HCT116 (cell line): ENCODE measurements at places on chromosomes 6 and 20.

- no peak for DNase-seq
These were observed 2.1 kb downstream of the FKBP1A start for GRCh38 chr20:1390581-1391403.

DNA sequence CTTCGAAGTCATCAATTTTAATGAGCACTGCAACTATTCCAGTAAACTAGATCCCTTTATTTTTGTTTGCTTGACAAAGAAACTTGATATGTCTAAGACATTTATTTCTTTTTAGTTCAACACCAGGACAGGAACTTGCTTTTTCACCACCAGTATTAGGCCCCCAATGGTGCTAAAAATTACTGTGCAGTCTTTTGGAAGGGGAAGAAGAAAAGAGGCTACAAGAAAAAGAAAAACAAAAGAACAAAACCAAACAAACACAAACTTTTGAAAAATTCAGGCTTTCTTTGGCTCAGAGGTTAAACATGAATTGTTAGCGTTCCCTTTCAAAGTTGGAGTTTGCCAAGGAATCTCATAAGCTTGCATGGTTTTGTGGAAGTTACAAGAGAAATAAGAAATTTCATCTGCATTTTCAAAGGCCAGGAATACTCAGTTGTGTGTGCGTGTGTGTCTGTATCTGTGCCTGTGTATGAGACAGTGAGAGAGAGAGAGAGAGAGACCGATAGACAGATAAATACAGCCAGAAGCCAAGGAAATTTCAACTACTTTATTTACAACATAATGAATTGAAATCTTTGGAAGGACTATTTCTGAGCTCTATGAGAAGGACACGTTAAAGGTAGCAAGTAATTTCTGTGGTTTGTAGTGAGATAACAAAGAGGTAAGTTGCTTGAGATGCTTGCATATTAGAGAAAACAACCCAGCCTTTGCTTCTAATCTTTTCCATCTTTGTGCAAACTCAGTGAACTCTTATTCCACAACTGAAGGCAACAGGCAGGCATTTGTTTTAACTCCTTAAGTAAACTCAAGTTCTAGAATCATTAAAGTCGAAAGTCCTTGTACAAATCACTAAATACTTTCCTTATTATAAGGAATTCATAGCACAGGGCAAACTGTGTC is 171.0 kb upstream of the CITED2 start:
- DNase-seq: no peak

DNA sequence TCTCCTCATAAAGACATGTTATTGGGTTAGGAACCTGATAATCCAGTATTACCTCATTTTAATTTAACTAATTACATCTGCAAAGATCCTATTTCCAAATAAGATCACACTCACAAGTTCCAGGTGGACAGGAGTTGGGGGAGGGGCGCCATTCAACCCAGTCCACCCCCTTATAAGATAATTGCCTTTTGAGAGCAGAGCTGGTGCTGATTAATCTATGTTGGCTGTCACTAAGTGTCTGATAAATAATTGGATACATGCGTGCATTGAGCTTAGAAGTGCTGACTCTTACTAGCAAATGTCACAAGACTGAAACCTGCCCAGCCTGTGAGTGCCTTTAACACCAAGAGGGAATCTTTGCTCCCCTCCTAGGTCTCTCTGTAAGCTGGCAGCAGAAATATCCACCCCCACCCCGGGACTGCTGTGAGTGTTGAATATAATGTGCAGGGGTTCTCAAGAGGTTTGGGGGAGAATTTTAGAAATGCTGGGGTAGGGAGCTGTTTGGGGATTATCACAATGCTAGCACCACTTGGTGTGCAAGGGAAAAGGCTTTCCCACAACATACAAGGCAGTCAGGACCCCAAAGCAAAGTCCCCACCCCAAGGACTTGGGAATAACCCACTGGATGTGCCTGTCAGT is 87.5 kb downstream of the ANKRD60 start:
- no peak for DNase-seq

GRCh38 chr20:45823949-45824835 is 2.9 kb downstream of the TNNC2 start:
- DNase-seq: no peak

- DNase-seq: no peak
These were observed 10.3 kb upstream of the MAPK13 start for GRCh38 chr6:36120018-36120417.

DNA sequence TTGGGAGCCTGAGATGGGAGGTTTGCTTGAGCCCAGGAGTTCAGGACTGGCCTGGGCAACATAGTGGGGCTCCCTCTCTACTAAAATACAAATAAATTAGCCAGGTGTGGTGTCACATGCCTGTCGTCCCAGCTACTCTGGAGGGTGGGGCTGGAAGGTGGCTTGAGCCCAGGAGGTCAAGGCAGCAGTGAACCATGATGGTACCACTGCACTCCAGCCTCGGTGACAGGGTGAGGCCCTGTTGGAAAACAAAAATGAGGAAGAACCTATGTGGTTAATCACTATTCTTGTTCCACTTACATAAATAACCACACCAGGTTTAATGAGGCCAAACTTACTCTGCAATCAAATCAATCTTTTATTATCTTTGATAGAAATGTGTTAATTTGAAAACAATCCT is 5.4 kb downstream of the PPDPF start:
- DNase-seq: no peak

GRCh38 chr20:32612351-32613191 is 27.4 kb upstream of the NOL4L start:
- DNase-seq: no peak

DNA sequence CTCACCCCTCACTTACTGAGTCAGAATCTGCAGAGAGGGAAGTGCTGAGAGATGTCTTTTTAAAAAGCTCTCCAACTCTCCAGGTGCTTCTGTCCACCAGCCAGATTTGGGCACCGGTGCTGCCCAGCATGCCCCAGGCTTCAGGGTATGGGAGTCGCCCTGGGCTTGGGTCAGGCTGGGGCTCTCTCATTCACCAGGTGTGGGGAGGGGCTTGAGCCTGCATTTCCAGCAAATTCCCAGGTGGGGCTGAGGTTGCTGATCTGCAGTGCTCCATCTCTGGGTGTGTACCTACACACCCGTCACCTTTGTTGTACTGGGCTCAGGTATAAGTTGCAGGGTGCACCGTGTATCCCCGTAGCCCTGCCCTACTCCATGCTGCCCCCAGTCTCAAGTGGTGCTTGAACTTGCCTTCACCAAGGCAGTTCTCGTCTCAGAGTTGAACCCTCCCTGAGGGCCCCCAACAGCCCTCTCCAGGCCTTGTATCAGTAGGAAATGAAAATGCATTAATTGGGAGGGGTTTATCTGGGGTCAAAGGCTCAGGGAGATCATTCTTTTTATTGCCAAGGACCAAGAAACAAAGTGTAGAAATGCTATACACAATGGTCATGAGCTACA is 23.5 kb downstream of the PPP1R3G start:
- no peak for DNase-seq

- DNase-seq: no peak
These were observed 13.0 kb upstream of the TBPL1 start for GRCh38 chr6:133939778-133940667.

- no peak for DNase-seq
These were observed 39.0 kb downstream of the FARS2 start for GRCh38 chr6:5300206-5300764.

DNA sequence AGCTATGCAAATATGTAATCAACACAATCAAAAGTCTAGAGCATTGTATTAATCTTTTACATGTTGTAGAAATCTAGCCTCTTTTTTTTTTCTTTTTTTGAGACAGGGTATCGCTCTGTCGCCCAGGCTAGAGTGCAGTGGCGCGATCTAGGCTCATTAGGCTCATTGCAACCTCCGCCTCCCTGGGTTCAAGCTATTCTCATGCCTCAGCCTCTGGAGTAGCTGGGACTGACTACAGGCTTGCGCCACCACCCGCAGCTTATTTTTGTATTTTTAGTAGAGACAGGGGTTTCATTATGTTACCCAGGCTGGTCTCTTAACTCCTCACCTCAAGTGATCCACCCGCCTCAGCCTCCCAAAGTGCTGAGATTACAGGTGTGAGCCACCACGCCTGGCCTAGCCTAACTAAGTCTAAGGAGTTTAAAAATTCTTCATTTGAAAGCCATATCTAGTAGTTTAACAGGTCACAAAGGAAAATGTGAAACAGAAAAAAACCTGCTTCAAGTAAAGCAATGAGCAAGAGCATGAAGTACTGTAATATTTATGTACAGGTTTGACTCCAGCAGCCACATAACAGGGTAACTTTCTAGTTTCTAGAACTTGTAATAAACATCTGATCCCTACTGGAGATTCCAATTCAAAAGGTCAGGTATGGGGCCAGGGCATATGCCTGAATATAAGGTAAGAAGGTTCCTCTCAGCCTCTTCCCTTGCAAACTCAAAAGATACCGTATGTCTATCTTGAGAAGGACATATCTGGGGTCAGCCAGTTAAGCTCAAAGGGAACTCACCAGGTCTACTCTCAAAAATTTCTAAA is 4.4 kb downstream of the CPNE1 start:
- DNase-seq: no peak

DNA sequence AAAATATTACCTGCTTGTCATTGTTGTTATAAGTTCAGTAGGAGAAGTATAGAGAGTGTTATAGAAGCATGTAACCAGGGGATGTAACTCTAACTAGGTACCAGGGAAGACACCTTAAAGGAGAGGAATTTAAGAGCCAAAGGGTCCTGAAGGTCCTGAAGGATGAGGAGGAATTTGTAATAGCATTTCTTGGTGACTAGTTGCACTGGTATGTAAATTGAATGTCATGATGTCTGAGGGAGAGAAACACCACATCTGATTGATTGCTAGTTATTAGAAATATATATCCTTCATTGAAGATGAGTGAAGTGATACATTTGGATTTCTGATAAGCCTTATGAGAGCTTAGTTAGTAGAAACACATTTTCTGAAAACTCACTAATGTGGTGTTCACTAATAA is 643.8 kb downstream of the RFPL4B start:
- no peak for DNase-seq

GRCh38 chr20:17654649-17655285 is 27.3 kb downstream of the RRBP1 start:
- DNase-seq: no peak

- DNase-seq: no peak
These were observed 184.7 kb downstream of the CDH4 start for GRCh38 chr20:61436667-61437279.

DNA sequence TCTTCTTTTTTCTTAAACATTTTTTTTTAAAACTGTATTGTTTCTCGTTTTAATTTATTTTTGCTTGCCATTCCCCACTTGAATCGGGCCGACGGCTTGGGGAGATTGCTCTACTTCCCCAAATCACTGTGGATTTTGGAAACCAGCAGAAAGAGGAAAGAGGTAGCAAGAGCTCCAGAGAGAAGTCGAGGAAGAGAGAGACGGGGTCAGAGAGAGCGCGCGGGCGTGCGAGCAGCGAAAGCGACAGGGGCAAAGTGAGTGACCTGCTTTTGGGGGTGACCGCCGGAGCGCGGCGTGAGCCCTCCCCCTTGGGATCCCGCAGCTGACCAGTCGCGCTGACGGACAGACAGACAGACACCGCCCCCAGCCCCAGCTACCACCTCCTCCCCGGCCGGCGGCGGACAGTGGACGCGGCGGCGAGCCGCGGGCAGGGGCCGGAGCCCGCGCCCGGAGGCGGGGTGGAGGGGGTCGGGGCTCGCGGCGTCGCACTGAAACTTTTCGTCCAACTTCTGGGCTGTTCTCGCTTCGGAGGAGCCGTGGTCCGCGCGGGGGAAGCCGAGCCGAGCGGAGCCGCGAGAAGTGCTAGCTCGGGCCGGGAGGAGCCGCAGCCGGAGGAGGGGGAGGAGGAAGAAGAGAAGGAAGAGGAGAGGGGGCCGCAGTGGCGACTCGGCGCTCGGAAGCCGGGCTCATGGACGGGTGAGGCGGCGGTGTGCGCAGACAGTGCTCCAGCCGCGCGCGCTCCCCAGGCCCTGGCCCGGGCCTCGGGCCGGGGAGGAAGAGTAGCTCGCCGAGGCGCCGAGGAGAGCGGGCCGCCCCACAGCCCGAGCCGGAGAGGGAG is 580 bp downstream of the VEGFA start:
- DNase-seq: no peak

DNA sequence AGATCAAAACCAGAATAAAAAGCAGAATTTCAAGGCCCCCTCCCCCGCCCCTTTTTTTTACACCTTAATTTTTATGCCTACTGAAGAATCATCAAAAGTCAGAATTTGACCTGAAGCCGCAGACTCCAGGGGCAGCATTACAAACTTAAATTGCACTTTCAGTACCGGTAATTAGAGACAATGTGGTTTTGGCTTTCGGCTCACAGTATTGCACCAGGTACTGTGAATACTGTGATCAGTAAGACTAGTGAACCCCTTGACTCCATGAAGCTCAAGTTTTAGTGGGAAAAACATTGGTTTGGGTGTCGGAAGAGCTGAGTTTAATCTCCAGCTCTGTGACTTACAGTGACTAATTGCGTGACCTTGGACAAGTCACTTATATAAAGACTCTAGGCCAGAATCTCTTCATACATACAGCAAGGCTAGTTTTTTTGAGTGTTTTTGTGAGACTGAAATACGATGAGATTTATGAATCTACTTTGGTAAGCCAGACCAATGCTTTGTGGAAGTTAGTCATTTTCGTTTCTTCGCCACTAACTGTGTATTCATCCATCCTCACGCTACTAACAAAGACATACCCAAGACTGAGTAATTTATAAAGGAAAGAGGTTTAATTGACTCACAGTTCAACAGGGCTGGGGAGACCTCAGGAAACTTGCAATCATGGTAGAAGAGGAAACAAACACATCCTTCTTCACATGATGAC is 114.7 kb downstream of the SASH1 start:
- no peak for DNase-seq

DNA sequence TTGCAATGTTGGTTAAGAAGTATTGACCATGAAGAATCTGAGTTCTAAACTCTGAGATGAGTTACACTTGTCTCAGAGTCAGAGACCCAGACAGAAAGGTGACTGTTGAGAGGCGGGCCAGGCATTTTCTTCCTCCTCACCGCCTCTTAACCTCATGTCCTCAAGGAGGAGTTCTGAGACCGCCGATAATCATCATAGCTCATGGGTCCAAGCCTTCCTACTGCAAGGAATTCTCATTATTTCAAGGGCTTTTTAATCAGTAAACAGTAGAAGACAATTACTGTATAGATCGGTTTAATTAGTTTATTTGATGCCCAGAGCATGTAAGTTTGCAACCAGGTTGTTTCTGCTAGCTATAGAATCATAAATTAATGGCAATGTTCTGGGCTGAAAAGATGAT is 382.4 kb upstream of the MMS22L start:
- no peak for DNase-seq

DNA sequence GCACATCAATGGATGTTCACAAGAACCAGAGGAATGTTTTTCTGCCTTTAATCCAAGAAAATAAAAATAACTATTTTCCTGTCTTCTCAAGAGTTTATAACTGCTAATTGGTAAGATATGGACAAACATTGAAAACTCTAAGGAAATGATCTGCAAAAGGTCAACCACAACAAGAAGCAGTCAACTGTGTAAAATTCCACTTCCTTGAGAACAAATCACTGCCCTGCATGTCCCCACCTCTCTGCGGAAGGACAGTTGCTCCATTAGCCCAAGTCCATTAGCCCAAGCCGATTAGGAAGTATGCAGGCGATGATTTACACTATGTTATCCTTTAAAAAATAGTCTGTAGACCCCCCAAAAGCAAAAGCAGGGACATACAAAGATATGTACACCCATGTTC is 27.6 kb downstream of the SLC22A23 start:
- DNase-seq: no peak
